Activated T-helper 1 cell treated with anti-CD3 and anti-CD28 coated beads, Interleukin-12 subunit alpha, Interleukin-12 subunit beta, Interleukin-2, Interleukin-4 antibody, amounts not matched to agents 30 ng/mL and 10 ng/mL and 1 ng/mL, durations not matched to agents 14 hours and 24 hours and 36 hours (primary cell): ENCODE measurements at places on chromosomes 5 and 9. TPM values are rescaled to one million over a fixed set of nuclear protein-coding genes. Genes with fewer than 3 reads are reported as not detected.

Gene CD180
- 0.54 and 1.4 TPM in 2 replicates for total RNA-seq

DNA sequence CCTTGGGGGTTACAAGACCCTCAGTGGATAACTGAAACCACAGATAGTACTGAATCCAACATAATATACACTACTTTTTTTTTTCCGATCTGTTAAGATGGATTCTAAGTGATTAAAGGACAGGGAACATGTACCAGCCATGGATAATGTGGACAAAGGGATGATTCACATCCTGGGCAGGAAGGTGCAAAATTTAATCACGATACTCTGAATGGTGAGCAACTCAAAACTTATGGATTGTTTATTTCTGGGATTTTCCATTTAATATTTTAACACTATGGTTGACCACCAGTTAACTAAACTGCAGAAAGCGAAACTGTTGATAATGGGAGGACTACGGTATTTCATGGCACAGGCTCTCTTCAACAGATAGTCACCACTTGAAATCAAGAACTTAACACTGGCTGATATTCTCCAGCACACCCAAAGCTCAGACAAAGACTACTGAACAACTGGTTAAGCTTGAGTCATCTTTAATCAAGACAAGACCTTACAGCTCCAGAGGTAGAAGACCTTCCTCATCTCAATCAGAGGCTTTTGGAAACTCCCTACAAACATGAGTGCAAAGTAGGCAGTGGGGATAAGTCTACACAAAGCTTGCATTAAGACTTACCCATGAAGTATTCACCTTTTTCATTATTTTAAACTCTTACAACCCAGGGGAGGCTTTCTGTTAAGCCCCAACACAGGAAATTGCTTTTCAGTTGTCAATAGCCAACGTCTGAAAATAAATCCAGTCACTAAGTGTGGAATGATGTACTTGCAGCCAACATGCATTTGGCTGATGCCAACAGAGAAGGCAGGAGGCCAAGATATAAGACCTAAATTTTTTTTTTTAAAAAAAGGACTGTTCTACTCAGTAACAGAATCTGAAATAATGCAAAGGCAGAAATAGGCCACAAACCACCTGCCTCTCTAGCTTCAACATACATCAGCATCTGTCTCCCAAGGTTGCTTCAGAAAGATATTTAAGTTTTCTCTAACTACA is 78.7 kb downstream of the ELAVL2 start:
- H3K27ac ChIP-seq: no peak overlapping the region
- H3K36me3 ChIP-seq: no peaks in the 10 kb centered on the region
- no peak for DNase-seq
- H3K4me3 ChIP-seq: no peak overlapping the region
- H3K4me1 ChIP-seq: no peaks in the 10 kb centered on the region

DNA sequence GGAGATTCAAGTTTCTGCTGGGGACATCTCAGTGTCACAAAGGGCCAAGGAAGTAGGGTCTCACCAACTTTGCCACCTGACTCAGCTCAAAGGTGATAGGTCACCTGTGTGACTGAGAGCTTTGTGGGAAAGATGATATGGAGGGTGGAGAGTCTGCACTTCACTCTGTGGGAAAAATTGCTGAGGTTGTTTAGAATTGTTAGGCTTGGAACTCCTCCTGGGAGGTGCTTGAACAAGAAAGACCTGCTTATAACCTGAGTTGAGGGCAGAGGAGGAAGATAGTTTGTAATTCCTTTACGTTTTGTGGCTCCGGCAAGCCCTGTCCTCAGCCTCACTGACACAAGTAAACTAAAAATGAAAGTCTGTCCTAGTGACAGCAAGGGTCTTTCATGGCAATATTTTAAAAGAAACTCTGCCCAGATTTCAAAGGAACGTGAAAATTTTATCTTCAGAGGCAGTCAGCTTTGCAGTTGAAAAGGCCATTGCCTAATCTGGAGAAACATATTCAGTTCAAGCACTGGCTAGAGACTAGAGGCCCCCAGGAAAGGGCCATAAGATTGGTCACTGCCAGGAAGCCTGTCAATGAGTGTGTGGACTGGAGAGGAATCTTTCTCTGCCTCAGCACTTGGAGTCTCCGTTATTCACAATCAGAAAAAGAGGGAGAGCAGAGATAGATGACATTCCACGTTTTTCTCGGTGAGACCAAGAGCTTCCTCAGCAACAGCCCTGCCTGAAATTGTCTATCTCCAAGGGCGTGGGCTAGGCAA is 23.2 kb downstream of the PCDHAC2 start:
- no peak overlapping the region for H3K4me3 ChIP-seq
- H3K4me1 ChIP-seq: no peaks in the 10 kb centered on the region
- no peaks in the 10 kb centered on the region for H3K27me3 ChIP-seq
- no peaks in the 10 kb centered on the region for H3K36me3 ChIP-seq

- peaks cover 2% of the 10 kb centered on the region for H3K27me3 ChIP-seq
- DNase-seq: no peak
- no peaks in the 10 kb centered on the region for H3K36me3 ChIP-seq
- H3K4me1 ChIP-seq: peaks cover 10% of the 10 kb centered on the region
- no peak overlapping the region for H3K27ac ChIP-seq
These were observed 19.9 kb upstream of the HMHB1 start for GRCh38 chr5:143791848-143792731.

DNA sequence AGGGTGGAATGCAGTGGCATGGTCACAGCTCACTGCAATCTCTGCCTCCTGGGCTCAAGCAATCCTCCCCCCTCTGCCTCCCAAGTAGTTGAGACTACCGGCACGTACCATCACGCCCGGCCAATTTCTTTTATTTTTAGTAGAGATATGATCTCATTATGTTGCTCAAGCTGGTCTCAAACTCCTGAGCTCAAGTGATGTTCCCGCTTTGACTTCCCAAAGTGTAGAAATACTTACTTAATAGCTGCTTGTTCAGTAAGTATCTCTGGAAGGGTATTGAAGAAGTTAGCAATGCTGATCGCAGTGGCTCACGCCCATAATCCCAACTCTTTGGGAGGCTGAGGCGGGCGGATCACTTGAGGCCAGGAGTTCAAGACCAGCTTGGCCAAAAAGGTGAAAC is 35.7 kb upstream of the PLIN2 start:
- DNase-seq: no peak
- H3K4me1 ChIP-seq: peaks cover 19% of the 10 kb centered on the region
- no peak overlapping the region for H3K4me3 ChIP-seq
- no peaks in the 10 kb centered on the region for H3K36me3 ChIP-seq

GRCh38 chr5:82275216-82275664 is 2.9 kb downstream of the RPS23 start:
- H3K36me3 ChIP-seq: peaks cover 47% of the 10 kb centered on the region
- peaks cover 38% of the 10 kb centered on the region for H3K4me1 ChIP-seq
- H3K27ac ChIP-seq: peak overlapping the region; percentile 46
- no peaks in the 10 kb centered on the region for H3K27me3 ChIP-seq

- peaks cover 2% of the 10 kb centered on the region for H3K27me3 ChIP-seq
- no peak overlapping the region for H3K27ac ChIP-seq
- no peaks in the 10 kb centered on the region for H3K4me1 ChIP-seq
- H3K36me3 ChIP-seq: no peaks in the 10 kb centered on the region
- no peak overlapping the region for H3K4me3 ChIP-seq
These were observed 44.5 kb downstream of the AMBP start for GRCh38 chr9:114033397-114034103.

- no peak for DNase-seq
- peaks cover 41% of the 10 kb centered on the region for H3K4me1 ChIP-seq
- peaks cover 11% of the 10 kb centered on the region for H3K36me3 ChIP-seq
- H3K27ac ChIP-seq: no peak overlapping the region
These were observed 4.1 kb downstream of the IL4 start for GRCh38 chr5:132677682-132678400.
